Amniotic epithelial cell (primary cell): ENCODE measurements at places on chromosomes 2 and 18.

- DNase-seq: no peak
Measured at GRCh38 chr2:23235292-23235691, 149.7 kb upstream of the KLHL29 start.

GRCh38 chr2:23007631-23008235, 377.2 kb upstream of the KLHL29 start:
- DNase-seq: no peak

GRCh38 chr2:124623560-124623959, 598.5 kb downstream of the CNTNAP5 start:
- DNase-seq: no peak

- DNase-seq: no peak
Measured at GRCh38 chr2:198220763-198221610, 416.6 kb downstream of the PLCL1 start.

DNA sequence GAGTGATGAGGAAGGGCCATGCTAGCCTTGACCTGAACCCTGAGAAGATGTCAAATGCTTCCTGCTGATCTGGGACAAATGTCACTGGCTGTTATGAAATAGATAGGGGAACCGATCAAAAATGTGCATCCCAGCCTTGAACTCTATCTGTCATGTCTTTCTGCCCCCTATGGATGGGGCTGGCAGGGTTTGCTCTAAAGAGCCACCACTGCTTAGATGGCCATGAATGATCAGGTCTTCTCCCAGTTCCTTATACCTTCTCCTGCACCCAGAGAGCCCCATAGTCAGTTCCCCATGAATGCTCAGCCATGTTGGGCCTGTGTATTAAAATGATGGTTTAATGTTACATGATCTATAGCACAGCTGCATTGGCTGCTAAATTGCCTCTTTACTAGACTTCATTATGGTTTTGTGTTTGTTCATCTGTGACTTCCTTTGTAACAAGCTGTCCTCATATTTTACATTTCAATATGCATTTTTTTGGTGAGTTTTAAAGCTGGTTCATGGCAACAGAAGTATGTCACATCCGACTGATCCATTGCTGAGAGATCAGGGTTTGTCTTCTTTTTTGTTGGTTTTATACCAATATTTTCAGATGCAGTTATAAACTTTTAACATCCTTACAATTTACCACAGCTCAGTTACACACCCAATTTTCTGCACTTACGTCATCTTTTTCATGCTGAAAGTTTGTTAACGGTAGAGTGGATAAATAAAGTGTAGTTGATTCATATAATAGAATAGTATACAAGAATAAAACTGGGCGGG, 56.3 kb upstream of the SMAD2 start:
- DNase-seq: no peak

DNA sequence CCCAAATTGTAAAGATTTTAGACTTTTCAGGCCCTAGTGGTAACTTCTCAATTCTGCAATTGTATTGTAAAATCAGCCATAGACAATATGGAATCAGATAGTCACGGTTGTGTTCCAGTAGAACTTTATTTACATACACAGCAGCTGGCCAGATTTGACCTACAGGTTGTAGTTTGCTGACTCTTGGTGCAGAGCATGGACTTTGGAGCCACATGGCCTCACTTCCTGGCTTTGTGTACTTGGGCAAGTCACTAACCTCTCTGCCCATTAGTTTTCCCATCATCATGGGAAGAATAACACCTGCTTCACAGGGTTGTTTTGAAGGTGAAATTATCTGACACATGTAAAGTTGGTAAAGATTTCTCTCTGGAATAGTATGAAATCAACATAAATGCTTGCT, 147.6 kb downstream of the TMEM200C start:
- DNase-seq: no peak

DNA sequence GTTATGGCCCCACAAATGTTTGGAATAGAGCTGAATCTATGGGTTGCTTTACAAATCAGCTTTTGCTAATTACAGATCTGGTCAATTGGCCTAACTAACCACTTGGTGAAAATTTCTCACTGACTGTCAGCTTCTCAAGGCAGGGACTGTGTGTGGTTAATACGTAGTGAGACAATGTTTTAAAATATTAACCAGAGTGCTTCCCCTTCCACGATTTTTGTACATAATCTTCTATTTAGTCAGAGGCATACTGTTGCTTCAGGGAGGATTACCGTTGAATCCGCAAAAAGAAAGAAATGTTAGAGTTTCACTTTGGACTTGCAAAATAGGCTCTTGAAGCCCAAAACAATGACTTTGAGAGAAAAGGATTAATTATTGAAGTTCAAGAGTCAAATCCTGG, 14.9 kb upstream of the KCNS3 start:
- DNase-seq: no peak

DNA sequence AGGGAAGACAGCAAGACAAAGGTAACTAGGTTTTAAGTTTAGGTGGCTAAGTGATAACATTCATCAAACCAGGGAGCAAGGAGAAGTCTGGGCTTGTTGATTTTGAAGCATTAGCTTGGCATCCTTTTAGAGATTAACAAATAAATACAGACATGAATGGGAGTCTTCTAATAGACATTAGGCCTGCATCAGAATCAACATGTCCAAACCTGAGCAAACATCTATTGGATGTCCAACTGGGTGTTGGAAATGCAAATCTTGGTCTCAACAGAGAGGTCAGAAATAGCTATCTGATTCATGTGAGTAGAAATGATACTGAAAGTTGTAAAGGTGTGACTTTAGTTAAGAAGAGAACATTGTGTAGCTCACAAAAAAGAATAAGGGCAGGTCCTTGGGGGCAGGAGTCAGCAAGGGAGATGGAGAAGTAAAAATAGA, 85.5 kb upstream of the RND3 start:
- no peak for DNase-seq

DNA sequence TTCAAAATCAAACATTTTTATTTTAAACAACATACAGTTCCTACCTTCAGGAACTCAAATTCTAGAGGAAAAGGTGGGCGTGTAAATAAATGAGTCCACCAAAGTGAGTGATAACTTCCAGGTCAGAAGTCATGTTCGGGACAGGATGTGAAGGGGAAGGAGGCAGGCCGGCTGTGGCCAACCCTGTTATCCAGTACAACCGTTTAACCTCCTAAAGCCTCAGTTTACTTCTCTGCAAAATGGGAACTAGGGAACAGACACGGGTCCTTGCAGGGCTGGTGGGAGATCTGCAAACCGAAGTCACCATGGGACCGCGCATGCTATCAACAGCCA, 373 bp downstream of the EIPR1 start:
- DNase-seq: peak; percentile 66

- peak; percentile 59 for DNase-seq
Measured at GRCh38 chr2:188519136-188519535, 227.5 kb downstream of the GULP1 start.

- peak; percentile 44 for DNase-seq
Measured at GRCh38 chr2:172938713-172939375, 136.8 kb upstream of the MAP3K20 start.

- no peak for DNase-seq
Measured at GRCh38 chr2:166609183-166609959, 115.3 kb upstream of the SCN7A start.

- DNase-seq: no peak
Measured at GRCh38 chr2:212097001-212097400, 441.6 kb downstream of the ERBB4 start.

GRCh38 chr2:240237609-240238174, 97.2 kb upstream of the OTOS start:
- no peak for DNase-seq

DNA sequence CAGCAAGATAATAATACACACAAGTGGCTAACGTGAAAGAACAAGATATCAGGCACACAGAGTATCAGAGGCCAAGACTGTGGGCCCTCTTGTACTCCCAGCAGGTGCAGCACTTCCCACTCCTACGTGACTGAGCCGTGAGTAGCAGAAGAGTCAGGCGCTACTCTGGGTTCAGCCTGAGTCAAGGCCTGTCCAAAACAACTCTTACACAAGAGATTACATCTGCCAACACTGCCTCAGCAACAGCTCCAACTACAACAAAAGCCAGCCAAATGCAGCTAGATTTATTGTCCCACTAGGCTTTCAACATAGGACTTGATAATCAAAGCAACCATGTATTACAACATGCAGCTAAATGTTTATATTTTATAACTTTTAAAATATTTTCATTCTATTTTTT, 56.2 kb downstream of the ITSN2 start:
- peak; percentile 99 for DNase-seq

DNA sequence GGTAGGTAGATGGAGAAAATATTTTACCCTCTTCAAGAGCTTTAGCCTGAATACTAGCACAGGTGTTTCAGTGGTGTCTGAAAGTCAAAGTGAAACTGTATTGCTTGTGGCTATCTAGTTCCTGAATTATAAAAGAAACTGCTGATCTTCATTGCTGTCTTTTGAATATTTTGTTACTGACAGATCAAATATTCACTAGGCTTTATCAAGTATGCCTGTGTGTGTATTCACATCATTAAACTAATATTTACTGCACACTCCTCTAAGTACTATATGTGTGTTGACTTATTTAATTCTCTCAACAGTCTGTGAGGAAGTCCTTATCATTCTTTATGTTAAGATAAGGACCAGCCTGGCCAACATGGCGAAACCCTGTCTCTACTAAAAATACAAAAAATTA, 139.6 kb downstream of the SOCS6 start:
- no peak for DNase-seq

DNA sequence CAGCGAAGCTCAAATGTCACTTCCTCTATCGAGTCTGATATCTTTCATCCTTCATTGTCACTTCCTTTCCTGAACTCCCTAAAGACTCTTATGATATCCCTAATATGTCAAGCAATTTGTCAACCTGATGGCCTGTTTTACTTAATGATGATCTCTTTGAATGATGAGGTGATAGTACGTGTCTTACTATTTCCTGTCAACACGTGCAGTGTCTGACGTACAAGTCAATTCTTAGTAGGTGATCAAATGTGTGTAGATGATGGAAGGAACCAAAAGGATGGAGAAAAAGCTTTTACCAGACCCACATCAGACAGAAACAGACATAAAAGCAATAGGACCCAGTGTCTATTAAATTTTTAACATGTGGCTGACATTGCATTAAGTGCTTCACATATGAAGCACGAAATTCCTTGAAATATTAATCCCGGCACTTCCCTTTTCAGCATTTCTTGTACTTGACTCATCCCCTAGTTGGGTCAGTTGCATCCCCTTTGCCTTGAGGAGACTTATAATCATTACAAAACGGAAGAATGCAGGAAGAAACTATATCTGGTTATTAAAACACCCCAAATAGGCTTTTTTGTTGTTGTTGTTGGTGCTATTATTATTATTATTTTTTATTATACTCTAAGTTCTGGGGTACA, 108.6 kb upstream of the NYAP2 start:
- DNase-seq: no peak

- DNase-seq: peak; percentile 82
Measured at GRCh38 chr18:62249478-62250097, 62.5 kb downstream of the RELCH start.

GRCh38 chr2:132754392-132754791, 84.4 kb upstream of the LYPD1 start:
- no peak for DNase-seq

- DNase-seq: no peak
Measured at GRCh38 chr2:241095594-241096290, 6.3 kb downstream of the MTERF4 start.

GRCh38 chr18:50282521-50283335, 1.4 kb upstream of the MBD1 start:
- DNase-seq: no peak

DNA sequence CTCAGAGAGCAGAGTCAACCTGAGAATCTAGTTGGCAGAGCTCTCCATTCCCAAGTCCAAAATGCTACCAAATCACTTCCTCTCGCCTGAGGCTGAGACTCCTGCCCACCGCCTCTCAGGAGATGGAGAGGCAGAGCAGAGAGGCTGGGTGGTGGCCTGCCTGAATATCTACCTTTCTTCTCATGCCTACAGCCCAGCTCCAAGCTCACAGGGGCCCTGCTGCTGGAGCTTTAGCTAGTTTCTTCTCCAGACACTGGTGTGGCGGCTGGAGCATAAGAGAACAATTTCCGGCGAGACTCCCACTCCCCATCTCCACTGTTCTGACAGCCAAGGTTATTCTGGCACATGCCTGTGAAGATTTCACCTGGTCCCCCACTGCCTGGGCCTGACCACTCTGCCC, 8.1 kb upstream of the CYP26B1 start:
- DNase-seq: no peak

- no peak for DNase-seq
Measured at GRCh38 chr2:231581328-231581727, 11.3 kb upstream of the TEX44 start.

GRCh38 chr2:70553584-70554337, at the start of gene TGFA:
Gene TGFA (minus strand): TSS chr2:70553826. CDS start chr2:70553767, 59 bp downstream.
- peak; percentile 4 for DNase-seq

- DNase-seq: peak; percentile 20
Measured at GRCh38 chr18:24270937-24271380, 126.7 kb downstream of the OSBPL1A start.

GRCh38 chr2:220533485-220533884, 906.1 kb downstream of the SLC4A3 start:
- DNase-seq: peak; percentile 20

- DNase-seq: no peak
Measured at GRCh38 chr2:4635289-4635688, 931.9 kb downstream of the DCDC2C start.

DNA sequence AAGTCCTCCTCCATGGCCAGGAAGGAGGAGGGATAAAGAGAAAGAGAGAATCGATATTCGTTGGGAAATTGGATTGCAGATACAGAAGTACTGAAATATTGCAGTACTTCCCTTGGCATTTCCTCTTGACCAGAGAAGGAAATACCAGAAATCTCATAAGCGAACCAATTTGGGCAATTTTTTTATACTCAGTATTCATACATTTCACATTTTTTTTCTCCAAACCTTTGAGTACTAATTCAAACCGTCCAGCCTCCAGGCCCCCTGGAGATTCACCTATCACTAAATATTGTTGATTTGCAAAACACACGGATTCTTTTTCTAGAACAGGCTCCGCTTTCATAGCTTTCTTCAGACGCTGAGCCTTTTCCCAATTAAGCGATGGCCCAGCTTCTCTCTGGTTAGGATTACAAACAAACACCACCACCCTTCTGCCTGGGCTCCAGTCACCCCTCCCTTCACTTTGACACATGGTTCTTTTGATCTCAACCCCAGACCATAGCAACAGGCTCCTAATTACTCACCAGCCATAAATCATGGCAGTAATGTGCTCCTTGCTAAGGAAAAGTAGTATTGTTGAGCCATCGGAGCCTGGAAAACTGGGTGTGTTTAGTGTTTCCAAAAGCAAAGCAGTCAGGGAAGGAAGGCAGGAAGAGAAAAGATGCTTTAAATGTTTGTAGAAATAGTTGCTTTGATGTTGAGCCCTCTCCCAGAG, 138.4 kb upstream of the CCDC68 start:
- peak; percentile 80 for DNase-seq
